ENCODE measurements at places on chromosomes 4 and X. TPM values are rescaled to one million over a fixed set of nuclear protein-coding genes. Genes with fewer than 3 reads are reported as not detected.

The CT45A2 gene
- polyA plus RNA-seq, result not detected

GRCh38 chr4:115923152-115923551 lies 809.7 kb upstream of the NDST4 start:
- DNase-seq, result no peak

GRCh38 chr4:137307806-137308205 lies 224.5 kb downstream of the PCDH18 start:
- DNase-seq, result no peak

GRCh38 chr4:189600718-189601435 lies 339.8 kb upstream of the FRG1 start:
- no peak for DNase-seq

The CFI gene
- polyA plus RNA-seq, result 63.0 TPM

DNA sequence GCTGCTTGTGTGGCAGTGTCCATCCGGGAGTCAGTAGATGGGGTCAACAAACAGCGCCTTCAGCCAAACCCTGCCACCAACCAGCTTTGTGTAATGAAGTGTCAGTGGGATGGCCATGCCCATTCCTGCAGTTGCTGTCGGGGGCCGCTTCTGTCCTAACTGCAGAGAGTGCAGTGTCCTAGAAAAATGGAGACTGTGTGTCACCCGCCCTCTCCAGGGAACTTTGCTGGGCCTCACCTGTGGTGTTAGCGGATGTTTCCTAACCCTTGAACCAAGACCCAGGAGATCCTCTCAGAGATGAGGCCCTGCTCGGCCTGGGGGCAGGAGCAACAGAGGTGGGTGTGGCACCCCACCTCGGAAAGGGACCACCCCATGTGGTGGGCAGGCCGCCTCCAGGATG lies 35.3 kb upstream of the HGFAC start:
- no peak for DNase-seq

DNA sequence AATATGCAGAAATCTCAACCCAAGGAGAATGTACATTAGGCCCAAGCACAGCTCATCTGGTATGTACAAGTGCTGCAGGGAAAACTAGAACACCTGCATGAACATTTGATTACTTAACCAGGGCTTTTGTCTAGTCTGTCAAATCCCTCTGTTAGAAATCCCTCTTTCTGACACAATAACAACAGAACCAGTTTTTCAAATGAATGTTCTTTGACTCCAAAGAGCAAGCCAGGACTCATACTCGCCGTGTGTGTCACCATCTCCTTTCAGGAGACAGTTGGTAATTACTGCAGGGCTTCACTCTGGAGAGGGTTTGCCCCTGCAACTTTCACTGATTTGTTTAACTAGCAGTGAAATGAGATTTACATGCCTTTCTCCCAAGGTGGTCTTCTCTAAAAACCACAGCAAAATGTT lies 143.0 kb upstream of the FAM241A start:
- no peak for DNase-seq

GRCh38 chrX:41025926-41026701 lies 59.1 kb upstream of the USP9X start:
- no peak for DNase-seq

DNA sequence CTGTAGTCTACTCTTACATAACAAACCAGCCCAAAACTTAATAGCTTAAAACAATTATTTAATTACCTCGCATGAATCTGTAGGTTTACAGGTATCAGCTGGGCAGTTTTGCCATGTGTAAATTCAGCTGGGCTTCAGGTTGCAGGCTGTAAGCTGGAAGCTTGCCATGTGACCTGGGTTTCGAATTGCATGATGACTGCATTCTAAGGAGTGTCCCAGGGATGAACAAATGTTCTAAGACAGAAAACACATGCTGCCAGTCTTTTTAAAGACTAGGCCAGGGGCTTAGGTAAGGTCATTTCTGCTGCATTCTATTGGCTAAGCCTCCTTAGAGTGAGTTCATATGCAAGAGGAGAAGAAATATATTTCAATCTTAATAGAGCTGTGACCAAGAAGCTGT lies 44.8 kb downstream of the GRIA2 start:
- peak; percentile 48 for DNase-seq

The WFS1 gene
- 32.7 TPM for polyA plus RNA-seq

The CABS1 gene
- polyA plus RNA-seq, result 0.17 TPM

DNA sequence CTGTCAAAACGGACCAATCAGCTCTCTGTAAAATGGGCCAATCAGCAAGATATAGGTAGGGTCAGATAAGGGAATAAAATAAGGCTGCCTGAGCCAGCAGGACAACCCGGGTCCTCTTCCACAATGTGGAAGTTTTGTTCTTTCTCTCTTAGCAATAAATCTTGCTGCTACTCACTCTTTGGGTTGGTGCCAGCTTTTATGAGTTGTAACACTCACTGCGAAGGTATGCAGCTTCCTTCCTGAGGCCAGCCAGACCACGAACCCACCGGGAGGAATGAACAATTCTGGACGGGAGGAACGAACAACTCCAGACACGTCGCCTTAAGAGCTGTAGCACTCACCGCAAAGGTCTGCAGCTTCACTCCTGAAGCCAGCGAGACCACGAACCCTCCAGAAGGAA lies 287.8 kb downstream of the RAPGEF2 start:
- no peak for DNase-seq

The EGF gene
- 4.4 TPM for polyA plus RNA-seq

GRCh38 chr4:15376594-15376993 lies 51.2 kb upstream of the C1QTNF7 start:
- no peak for DNase-seq

The GASK1B gene
- 35.8 TPM for polyA plus RNA-seq

DNA sequence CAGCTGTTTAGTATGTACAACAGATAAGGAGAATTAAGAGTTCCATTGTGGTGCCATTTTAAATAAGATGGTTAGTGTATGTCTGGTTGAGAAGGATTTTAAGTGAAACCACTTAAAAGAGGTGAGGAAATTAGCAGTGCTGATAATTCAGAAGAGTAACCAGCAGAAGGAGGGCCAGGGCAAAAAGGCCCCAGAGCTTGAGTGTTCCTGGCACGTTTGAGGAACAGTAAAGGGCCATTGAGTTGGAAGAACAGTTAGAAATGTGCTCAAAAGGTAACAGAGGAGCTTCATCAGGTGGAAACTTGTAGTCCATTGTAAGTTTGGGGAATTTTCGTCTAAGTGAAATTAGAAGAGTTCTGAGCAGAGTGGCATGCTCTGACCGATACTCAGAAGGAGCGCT lies 606.2 kb upstream of the ZFP42 start:
- DNase-seq, result no peak

The ALAS2 gene
- 12.9 TPM for polyA plus RNA-seq

GRCh38 chr4:143359644-143360193 lies 23.0 kb downstream of the GAB1 start:
- DNase-seq, result no peak

- DNase-seq, result no peak
Observed at GRCh38 chr4:147582386-147583060, 34.7 kb upstream of the TMEM184C start.

The CCKAR gene
- not detected for polyA plus RNA-seq

DNA sequence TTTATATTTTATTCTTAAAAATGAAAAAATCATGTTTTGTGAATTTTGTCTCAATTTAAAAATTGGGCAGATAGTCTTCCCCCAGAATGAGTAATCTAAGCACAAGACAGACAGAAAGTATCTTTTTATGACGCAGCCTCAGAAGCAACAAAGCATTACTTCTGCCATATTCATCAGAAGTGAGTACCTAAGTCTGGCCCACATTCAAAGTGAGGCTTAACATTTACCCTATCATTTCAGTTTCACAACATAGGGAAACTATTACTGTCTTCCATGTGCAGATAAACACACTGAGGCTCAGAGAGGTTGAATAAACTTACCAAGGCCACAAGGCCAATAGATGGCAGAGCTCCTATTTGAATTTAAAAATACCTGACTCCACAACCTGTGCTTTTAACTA lies 4.4 kb upstream of the PRDX4 start:
- DNase-seq, result no peak

DNA sequence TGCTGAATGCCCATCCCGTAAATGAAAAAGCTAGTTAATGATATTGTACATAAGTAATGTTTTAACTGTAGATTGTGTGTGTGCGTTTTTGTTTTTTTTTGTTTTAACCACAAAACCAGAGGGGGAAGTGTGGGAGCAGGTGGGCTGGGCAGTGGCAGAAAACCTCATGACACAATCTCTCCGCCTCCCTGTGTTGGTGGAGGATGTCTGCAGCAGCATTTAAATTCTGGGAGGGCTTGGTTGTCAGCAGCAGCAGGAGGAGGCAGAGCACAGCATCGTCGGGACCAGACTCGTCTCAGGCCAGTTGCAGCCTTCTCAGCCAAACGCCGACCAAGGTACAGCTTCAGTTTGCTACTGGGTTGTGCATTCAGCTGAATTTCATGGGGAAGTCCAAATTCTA lies at the start of gene SPP1:
Gene SPP1, plus strand, starts transcription at position 249 of the 400 bp plus-strand sequence. CDS start 1,182 bp downstream, outside the sequence.
- DNase-seq, result no peak

The ESX1 gene
- polyA plus RNA-seq, result not detected

DNA sequence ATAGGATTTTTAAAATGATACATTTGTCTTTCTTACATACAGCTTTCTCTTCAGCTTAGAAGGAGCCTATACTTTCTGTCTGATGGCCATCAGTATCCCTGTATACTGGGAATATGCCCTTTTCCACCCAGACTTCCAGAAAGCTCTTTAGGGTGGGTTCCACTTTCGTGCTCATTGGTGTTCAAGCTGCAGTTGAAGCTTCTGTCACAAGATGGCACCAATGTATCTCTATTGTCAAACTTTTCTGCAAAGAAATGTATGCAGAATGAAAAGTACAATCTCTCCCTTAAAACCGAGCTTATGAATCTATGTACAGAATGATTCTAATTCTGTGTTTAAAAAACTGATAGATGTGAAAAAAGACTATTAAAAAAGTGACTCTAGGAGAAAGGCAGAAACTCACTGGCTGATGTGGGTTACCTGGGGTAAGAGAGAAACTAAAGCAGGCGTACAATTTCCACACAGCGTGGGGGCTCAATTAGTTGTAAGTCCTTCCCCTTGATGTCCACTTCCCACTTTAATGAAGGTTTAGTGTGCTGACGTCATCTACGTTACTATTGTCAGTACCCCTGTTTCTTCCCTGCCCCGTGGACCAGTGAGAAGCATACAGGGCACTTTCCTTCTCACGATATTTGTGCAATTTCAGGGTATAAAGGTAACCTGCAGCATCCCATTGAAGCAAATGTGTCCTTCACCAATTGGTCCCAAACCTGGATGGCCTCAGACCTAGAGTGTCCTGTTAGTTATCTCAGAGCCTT lies 57.3 kb upstream of the TCEAL2 start:
- no peak for DNase-seq

- DNase-seq, result no peak
Observed at GRCh38 chrX:46796574-46797191, 37.8 kb upstream of the SLC9A7 start.

GRCh38 chr4:182826391-182826790 lies 90.8 kb downstream of the DCTD start:
- DNase-seq, result peak; percentile 62

DNA sequence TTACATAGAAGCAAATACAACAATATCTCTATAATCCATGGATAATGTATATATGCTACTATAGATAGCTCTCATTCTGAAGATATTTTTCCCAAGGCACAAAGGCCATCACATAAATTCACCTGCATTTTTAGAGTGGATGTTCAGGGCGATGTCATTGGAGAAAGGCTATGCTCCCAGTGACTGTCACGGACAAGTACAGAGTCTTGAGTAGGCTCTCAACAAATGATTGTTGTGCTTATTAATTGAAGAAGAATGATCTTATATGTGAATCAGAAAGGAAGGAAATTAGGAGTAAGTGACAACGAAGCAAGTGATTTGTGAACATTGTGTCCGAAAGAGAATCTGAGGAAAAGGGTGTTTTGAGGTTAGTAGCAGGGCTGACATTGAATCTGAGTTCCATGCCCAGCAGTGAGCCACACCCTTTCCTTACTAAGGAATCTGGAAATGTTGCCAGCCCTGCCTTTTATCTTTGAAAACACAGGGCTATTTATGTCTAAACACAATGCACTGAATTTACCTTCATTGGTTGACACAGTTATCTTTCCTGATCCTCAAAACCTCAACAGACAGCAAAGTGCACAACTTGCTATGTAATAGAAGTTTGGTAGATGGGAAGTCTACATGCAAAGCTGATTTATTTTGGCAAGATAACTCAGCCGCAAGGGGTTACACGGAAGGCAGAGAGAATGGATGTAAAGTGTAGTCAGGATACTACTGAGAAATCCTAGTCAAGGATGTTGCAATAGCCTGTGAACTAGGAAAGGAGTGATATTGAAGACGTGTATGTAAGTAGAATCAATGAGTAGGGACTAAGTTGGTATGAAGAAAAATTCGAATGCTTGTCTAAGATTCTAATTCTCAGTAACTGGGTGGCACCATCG lies 50.4 kb downstream of the SORBS2 start:
- no peak for DNase-seq

The USP26 gene
- polyA plus RNA-seq, result not detected

DNA sequence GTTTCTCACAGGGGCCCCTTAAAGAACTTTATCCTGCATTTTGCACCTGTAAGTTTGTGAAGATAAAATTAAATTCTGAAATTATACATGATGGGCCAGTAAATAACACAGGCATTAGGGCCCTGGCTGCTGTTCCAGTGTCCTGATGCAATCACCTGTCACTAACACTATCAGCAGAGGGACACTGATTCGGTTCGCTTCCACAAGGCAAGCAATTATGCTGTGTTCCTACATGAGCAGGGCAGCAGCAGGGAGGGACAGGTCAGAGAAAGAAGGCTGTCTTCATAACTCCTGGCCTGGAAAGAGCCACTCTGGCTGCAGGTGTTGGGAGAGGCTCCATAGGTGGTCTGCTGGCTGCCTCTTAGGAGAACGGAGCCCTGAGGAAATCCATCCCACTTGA lies 487.3 kb downstream of the MID1IP1 start:
- no peak for DNase-seq

DNA sequence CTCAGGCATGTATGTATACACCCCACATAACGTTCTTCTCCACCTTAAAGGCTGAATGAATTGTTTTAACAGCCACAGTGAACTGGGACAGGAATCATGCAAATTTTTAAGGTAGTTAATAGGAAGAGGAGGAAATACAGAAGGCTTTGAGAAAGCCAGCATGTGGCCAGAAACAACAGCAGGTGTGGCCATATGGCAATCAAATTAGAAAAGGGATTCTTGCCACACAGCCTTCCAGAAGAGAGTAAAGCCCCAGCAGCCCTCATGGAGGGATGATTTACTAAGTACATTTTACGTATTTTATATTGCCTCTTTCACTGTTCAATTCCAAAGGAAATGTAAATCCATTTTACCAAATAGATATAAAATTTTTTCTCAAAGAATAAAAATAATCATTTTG lies 792.2 kb downstream of the ADGRL3 start:
- no peak for DNase-seq

DNA sequence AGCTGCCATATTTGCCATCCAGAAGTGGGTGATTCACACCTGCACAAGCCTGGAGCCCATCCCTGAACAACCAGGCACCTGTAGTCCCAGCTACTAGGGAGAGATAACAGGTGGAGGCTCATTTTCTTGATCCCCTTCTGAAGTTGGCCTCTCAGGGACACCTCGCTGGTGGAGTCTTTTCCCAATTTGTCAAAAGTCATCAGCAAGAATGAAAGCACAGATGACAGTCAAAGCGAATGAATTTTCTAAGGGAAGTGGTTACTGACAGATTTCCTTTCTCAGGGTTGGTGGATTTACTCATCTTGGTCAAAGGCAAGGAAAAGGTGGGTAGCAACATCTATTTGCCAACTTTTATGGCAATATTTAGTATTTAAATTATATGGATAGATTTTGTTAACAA lies 36.5 kb downstream of the FGFBP1 start:
- DNase-seq, result no peak

The ATP1B4 gene
- polyA plus RNA-seq, result not detected

The ARSD gene
- polyA plus RNA-seq, result 55.0 TPM

GRCh38 chr4:117514391-117515175 lies 429.2 kb upstream of the TRAM1L1 start:
- no peak for DNase-seq

GRCh38 chrX:53594354-53594753 lies 92.2 kb downstream of the HUWE1 start:
- no peak for DNase-seq
